ENCODE measurements at places on chromosomes 1 and 21.
A peak's percentile ranks its signal among the peaks of the same experiment; 100 is the strongest.

DNA sequence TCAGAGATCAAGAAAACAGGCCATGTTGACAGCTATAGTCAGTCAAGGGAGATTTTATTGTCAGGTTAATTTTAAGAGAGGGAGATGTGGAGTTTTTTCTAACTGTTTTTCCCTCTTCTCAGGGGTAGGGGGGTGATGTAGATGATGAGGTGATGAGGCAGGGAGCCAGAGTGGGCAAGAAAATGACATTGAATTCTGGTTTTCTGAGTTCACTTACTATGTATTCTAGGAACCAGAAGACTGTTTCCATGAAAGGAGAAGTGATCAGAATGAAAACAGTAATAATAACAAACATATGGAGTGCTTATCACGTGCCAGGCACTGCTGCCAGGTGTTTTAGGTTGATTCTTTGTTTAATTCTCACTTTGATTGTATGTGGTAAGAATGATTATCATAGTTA lies 40.2 kb downstream of the CASQ2 start:
- DNase-seq, result no peak

DNA sequence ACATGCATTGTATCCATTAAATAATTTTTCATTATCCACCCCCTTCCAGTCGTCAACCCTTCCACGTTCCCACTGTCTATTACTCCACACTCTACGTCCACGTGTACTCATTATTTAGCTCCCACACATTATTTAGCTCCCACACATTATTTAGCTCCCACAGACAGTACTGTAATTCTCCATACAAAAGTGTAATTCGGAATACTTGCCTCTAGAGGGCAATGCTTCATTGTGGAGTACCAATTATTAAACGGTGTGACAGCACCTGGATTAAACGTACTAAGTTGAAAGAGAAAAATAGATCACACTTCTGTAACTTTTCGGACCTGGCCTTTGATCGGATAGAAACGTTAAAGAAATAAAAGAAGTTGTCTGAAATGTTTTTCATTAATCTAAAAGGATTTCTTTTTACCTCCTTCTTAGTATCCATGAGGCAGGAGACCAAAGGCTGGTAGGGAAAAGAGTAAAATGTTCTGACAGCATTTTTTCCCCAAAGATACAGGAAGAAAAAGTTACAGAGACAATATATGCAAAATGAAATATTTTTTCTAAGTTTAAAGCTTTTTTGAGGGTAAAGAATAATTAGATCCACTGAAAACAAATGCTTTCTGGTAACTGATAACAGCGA lies 99.2 kb downstream of the LHX8 start:
- peak; percentile 50 for DNase-seq

GRCh38 chr1:65321879-65322278 lies 12.5 kb downstream of the DNAJC6 start:
- no peak for DNase-seq

DNA sequence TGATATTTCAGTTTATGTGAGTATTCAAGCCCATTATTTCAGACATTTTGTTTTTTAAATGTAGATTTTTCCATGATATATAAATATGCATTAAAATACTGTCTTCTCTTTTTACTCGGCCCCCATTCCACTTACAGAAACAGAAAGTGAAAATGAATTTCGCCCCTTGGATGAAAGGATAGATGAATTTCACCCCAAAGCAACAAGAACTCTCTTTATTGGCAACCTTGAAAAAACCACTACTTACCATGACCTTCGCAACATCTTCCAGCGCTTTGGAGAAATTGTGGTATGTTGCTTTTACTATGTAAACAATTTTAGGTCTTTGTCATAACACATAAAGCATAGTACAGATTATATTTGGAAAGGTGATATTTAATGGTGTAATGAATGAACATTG lies 59.9 kb downstream of the ZBTB17 start:
- no peak for DNase-seq

DNA sequence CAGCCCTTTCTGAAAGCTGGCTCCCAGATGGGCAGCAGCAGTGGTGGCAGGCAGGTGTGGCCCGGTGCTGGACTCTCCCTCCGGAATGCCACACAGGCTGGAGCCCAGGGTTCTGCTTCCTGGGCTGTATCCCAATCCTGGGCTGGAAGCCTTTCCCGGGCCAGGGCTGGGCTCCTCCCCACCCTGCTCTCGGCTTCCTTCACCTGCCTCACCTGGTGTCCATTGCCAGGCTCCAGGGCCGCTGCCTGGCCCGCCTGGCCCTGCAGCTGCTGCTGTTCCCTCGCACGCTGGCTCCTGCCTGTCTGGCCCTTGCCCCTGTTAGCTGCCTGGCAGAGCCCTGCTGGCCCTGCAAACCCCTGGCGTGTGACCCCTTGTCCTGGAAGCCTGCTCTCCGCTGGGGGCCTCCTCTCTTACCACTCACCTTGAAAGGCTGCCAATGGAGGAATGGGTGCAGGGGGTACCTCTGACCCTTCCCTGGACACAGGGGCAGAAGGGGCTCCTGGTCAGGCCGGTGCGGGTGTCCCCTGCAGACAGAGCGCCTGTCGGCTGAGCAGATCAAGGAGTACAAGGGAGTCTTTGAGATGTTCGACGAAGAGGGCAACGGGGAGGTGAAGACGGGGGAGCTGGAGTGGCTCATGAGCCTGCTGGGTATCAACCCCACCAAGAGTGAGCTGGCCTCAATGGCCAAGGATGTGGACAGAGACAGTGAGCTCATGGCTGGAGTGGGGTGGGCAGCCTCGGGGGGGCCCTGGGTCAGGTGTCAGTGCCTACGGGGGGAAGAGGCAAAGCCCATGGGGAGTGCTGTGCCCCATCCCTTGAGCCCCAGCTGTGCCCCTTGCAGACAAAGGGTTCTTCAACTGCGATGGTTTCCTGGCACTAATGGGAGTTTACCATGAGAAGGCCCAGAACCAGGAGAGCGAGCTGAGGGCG lies 1.1 kb downstream of the CALML6 start:
- no peak for DNase-seq

GRCh38 chr1:160353223-160353622 lies 10.0 kb downstream of the NCSTN start:
- no peak for DNase-seq

GRCh38 chr1:82775406-82776000 lies 974.8 kb downstream of the ADGRL2 start:
- no peak for DNase-seq

GRCh38 chr1:156121457-156121856 lies 6.9 kb downstream of the LMNA start:
- DNase-seq, result no peak

- peak; percentile 20 for DNase-seq
These were observed at the start of gene SLC19A1 for GRCh38 chr21:45542242-45542666. Gene SLC19A1, minus strand, starts transcription at chr21:45542440. Its CDS starts 4,481 bp downstream, at chr21:45537959.

DNA sequence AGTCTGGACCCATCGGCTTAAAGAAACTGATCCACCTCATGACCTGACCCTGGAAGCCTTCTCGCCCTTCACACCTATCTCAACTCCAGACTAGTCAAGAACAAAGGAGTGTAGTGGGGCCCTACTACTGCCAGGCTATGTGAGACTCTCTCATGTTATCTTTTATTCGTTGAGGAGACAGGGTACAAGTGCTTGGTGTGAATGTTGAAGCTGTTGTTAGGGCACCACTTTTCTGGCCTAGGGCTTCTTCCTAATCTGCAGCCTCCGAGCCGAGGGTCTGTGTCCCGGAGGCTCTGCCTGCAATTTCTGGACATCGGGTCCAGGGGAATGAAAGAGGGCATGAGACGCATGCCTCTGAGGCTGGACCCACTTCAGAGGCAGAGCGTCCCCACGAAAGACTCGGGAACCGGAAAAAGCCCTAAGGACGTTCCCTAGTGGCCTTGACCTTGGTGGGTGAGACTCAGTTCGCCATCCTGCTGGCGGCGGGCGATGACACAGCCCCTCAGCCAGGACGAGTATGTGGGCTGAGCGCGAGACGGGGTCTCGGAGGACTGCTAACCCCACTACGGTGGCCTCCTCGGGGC lies 671 bp downstream of the DNAJC11 start:
- no peak for DNase-seq

DNA sequence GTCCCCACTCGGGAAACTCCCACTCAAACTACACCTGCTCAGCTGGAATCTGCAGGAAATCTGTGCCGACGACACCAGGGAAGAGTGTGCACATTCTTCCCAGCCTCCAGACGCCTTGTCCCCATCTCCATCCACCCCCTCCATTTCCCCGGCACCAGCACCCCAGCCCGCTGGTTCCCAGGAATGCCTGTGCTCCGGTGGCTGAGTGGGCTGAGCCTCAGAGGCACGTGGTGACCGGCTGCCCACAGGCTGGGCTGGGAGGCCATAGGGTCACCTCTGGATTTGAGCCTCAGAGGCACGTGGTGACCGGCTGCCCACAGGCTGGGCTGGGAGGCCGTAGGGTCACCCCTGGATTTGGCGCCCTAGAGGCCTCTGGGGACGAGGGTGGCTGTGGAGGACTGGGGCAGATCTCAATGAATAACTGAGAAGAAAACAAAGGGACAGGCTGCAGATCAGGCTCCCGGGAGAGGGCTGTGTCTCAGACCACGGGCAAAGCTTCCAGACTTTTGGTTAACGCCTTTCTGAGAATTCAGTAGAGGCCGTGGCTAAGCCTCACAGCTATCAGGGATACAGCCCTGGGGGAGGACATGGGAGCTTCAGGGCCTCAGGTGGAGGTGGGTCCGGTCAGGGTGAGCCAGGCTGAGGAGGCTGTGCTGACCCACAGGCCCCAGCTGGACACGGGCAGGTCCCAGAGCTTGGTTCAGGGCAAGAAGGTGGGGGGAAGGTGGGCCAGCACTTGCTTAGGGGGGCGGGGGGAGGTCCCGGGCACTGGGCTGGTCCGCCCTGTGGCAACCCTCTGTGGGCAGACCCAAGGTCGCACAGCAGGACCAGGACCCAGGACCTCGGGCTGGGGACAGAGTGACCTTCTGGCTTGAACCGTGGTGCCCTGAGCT lies 17.3 kb upstream of the TTLL10 start:
- DNase-seq, result no peak

GRCh38 chr1:8002329-8002910 lies 23.7 kb downstream of the ERRFI1 start:
- DNase-seq, result no peak

DNA sequence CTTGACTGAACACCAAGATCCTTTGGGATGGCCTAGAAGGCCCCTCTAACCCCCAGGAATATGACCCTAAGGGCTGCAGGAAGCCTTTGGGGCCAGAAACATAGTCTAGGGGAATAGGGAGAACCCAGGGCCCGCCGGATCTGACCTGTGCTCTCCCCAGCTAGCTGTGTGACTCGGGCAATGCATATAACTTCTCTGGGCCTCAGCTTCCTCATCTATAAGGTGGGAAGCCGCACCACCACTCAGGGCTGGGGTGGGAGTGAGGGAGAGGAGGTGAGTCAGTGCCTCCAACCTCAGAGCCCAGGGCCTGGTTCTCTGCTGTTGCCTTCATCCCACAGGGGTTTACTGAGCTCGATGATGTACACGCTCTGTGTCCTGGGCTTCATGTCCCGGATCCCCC lies 434.4 kb downstream of the PTPRU start:
- DNase-seq, result no peak

GRCh38 chr1:54367613-54368012 lies 38.6 kb downstream of the SSBP3 start:
- no peak for DNase-seq

DNA sequence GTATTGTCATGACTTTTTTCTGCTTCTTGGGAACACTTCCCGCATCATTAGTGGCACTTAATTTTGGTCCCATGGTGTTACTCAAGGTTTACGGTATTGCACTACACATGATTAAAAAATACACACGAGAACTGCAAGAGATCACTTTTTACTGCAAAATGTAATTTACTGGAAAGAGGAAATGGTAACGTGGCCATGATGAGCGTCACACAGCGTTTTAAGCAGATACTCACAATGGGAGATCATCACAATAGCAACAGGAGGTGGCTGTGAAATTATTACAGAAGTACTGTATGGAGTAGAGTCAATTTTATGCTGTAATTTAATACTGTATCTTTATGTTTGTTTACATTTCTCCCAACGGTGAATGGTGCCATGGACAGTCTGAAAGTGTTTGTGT lies 1510.3 kb downstream of the AMY1C start:
- no peak for DNase-seq

Data from Kasumi-1 (cell line).